ENCODE measurements at places on chromosomes 3 and 15.

GRCh38 chr3:156678197-156678596, 3.8 kb downstream of the TIPARP start:
- no peak for DNase-seq

- no peak for DNase-seq
Measured at GRCh38 chr3:186940967-186941366, 10.6 kb downstream of the ST6GAL1 start.

GRCh38 chr3:61688307-61688984, 127.1 kb downstream of the PTPRG start:
- DNase-seq = peak; percentile 95

DNA sequence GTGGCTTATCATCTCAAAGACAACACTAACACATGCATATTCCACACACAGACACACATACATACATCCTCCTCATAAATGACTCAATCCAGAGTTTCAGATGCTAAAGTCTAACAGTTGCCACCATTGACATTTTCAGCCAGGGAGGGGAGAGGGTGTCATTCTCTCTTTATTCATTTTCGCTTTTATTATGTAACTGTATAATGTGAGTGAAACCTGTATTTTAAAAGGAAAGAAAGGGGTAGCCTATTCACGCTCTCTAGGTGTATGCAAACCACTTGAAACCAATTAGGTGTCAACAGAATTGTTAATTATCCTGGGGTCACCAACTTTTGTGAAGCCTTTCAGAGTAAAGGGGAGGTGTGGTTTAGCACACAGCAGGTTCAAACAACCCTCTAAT, 1282.9 kb downstream of the ROBO2 start:
- no peak for DNase-seq

DNA sequence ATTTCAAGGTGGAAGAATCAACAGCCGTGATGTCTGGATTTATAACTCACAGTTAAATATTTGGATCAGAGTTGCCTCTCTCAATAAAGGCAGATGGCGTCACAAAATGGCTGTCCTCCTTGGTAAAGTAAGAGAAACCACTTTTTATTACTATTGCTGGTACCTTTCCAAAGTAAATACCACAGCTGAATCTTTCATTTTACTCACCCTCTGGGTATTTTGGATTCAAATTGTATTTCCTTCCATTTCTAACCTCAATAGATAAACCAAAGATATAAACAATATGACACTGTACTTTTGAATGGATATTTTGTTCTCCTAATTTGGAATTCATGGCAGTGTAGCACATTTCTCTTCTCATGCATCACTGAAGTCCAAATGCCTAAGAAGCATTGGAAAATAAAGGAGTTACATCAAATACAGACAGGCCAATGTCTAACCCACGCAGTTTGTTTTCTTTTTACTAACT, 29.5 kb downstream of the KLHL24 start:
- no peak for DNase-seq

- DNase-seq = no peak
Measured at GRCh38 chr3:80187981-80188380, 420.2 kb upstream of the ROBO1 start.

GRCh38 chr15:27679731-27680471, 419.2 kb downstream of the OCA2 start:
- DNase-seq = peak; percentile 50

- no peak for DNase-seq
Measured at GRCh38 chr15:68880382-68880781, 49.9 kb upstream of the SPESP1 start.

GRCh38 chr3:46080124-46080968, 53.1 kb upstream of the XCR1 start:
- no peak for DNase-seq

DNA sequence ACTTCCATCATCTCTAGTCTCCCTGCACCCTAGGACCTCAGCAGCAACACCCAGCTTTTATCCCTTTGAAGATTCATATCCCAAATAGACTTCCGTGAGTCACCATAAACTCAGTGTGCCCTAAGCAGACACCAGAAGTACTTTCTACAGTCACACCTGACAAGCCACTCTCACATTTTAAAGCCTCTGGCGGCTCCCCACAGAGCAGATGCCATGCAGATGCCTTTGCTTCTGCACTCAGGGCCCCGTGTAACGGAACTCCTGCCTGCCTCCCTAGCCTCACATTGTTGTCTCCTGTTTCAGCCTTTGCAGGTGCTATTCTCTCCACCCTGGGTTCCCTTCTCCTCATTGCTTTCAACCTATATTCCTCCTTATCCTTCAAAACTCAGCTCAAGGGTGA, 155.5 kb upstream of the SLC24A5 start:
- DNase-seq = no peak

- no peak for DNase-seq
Measured at GRCh38 chr3:43180027-43180426, 74.1 kb upstream of the POMGNT2 start.

- DNase-seq = no peak
Measured at GRCh38 chr3:5678248-5678647, 490.7 kb downstream of the EDEM1 start.

- DNase-seq = no peak
Measured at GRCh38 chr15:77400258-77400657, 19.6 kb downstream of the PEAK1 start.

GRCh38 chr3:88742674-88743507, 364.5 kb upstream of the EPHA3 start:
- no peak for DNase-seq

GRCh38 chr15:28955993-28956421, 70.2 kb downstream of the APBA2 start:
- DNase-seq = no peak

DNA sequence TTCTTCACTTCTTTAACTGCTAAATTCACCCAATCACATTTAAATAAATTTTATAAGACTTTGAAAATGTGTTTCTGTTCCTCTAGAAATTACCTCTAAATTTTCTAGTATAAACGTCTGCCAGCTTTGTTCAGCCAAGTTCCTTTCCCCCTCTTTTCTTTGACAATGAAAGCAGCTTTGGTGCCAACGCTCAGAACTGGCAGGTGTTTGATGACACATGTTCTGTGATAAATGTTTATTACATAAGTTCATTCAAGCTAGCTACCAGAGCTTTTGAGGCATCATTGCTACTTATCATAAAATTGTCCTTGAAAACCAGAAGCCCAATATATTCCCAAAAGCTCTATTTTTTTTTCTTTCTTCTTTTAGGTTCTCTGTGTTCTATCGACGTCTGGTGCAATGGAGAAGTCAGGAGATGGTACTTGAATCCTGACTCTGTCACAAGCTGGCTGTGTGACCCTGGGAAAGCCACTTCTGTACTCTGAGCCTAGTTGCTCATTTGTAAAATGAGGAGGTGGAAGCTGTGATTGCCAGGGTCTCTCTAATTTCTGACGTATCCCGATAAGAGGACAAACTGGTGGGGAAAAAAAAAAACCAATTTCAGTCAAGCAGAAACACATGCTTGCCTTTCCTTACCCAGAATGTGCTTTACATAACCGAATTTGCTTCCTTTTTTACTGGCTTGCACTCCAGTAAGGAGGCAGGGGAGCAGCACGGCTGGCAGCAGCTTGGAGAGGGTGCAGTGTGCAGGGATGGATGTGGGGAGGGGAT, 187.1 kb upstream of the LPP start:
- no peak for DNase-seq

DNA sequence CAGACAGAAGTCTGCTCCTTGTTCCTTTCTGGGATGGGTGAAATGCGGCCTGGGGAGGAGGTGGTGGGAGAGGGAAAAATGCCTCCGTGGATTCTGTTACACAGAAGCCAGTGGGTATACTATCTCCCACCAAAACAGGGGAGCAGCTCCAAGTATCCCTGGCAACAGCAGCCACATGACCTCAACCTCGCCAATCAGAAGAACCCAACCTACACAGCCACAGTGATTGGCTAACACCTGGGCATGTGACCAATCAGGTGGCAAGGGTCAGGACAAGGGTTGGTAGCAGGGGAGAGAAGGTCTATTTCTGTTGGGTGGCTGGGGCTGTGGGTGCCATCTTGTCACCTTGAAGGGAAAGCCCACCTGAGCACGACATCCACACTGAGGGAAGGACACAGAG, 9.1 kb upstream of the ACAD9 start:
- DNase-seq = no peak

DNA sequence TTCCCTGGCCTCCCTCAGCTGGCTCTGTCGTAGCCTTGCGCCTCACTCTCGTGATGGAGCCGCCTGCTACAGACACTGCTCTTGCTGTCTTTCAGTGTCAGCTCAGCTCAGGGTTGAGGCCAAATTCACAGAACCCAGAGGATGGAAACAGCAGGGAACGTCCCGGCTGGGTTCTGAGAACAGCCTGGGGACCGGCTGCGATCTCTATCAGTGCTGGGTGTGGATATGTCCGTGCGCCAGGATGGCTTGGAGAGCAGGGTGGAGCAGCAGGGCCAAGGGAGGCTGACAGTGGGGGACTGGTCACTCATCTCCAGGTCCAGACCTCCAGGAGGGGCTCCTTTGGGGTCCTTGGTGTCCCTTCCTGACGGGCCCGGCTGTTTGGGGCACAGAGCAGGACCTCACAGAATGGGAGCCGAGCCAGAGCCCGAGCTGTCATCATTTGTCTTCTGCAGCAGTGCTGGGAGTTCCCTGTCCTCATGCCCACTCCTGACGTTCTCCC, 18.4 kb downstream of the KLF15 start:
- DNase-seq = no peak

GRCh38 chr3:119664850-119665379, 4.5 kb upstream of the POPDC2 start:
- DNase-seq = no peak

GRCh38 chr3:9473496-9474065, 76.2 kb downstream of the SETD5 start:
- DNase-seq = peak; percentile 6

DNA sequence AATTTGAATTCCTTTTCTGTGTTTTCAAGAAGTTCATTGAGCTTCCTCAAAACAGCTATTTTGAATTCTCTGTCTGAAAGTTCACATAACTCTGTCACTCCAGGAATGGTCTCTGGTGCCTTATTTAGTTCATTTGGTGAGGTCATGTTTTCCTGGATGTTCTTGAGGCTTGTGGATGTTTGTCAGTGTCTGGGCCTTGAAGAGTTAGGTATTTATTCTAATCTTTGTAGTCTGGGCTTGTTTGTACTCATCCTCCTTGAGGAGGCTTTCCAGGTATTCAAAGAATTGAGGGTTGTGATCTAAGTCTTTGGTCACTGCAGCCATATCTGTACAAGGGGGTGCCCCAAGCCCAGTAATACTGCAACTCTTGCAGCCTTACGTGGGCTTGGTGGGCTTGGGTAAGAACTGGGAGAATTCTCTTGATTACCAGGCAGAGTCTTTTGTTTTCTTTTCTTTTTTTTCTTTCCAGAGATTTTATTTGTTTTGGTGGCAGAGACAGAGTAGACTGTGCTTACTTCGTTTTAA, 19.3 kb upstream of the CCNDBP1 start:
- DNase-seq = no peak

DNA sequence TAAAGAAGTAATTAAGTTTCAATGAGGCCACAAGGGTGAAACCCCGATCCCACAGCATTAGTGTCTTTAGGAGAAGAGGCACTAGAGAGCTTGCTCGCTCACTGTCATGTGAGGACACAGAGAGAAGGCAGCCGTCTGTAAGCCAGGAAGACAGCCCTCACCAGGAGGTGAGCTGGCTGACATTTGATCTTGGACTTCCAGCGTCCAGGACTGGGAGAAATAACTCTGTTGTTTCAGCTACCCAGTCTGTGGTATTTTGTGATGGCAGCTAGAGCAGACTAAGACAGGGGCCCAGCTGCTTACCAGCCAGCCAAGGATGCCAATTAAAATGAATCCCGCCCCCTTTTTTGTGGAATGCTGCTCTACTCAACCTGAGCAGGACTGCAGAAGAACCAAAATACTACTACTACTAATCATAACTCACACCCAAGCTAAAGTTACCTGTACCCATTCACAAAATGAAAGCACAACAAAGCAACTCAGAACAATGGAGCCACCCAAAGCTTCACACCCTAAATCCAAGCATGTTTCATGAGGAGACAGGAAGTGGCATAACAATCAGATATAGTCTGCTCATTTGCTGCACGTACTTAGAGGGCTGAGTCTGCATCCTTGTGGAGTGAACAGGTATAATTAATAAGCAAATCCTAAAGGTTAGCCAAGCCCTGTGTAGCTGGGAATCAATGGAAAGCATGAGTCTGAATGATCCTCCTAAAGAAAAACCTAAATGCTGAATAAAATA, 35.6 kb upstream of the RHCG start:
- no peak for DNase-seq

DNA sequence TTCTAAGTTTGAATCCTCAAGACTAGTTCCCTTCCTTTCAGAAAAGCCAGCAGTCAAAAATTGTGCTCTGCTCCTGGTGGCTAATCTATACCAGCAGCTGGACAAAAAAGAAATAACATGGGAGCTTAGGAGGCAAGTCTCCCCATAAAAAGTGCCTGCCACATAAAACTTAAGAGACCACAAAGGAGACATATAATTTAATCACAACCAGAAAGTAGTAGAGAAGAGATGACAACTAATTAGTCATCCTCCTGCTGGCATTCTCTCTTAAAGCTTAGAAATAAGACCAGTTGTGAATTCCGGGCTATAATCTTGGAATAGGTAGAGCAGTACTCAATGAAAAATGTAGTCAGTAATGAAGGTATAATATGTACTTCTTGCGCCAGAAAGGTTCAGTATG, 20.2 kb upstream of the IMPG2 start:
- DNase-seq = no peak

Data from brain (organoid and tissue), 16 donors.